ENCODE measurements at places on chromosomes 11 and 22.
A peak's percentile ranks its signal among the peaks of the same experiment; 100 is the strongest.

- peak; percentile 80 for DNase-seq
Observed at GRCh38 chr11:96341211-96342013, 1.6 kb downstream of the MAML2 start.

DNA sequence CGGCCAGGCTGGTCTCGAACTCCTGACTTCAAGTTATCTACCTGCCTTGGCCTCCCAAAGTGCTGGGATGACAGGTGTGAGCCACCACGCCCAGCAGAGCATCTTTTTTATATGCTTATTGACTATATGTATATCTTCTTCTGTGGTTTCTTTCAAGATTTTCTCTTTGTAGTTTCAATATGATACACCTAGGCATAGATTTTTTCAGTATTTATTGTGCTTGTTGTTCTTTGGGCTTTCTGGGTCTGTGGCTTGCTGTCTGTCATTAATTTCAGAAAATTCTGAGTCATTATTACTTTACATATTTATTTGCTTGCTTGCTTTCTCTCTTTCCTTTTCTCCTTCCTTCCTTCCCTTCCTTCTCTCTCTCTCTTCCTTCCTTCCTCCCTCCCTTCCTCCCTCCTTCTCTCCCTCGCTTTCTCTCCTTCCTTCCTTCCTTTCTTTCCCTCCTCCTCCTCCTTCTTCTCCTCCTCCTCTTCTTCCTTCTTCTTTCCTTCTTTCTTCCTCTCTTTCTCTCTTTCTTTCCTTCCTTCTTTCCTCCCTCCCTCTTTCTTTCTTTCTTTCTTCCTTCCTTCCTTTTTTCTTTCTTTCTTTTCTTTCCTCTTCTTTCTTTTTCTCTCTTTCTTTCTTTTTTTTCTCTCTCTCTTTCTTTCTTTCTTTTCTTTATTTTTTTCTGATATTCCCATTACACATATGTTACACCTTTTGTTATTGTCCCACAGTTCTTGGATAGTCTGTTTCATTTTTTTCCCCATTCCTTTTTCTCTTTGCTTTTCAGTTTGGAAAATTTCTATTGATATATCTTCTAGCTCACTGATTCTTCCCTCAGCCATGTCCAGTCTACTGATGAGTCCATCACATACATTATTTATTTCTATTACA is 10.9 kb upstream of the DCHS1 start:
- no peak for DNase-seq

DNA sequence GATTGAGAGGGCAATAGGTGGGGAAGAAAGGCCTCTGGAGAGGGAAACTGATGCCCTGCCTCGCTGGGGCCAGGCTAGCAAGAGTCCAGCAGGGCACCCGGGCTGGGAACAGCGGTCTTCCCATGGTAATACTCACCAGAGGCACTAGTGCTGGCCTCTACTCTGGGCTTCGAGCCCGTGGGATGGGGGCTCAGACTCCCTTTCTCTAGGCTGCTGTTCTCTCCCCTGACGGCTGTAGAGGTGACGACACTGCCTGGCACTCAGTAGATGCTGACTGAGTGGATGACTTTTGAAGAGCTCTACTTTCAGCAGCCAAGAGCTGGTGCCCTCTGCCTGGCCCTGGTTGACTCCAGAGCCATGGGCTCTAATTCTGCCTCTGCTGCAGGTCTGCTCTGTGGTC is 818 bp upstream of the C1QTNF4 start:
- no peak for DNase-seq

DNA sequence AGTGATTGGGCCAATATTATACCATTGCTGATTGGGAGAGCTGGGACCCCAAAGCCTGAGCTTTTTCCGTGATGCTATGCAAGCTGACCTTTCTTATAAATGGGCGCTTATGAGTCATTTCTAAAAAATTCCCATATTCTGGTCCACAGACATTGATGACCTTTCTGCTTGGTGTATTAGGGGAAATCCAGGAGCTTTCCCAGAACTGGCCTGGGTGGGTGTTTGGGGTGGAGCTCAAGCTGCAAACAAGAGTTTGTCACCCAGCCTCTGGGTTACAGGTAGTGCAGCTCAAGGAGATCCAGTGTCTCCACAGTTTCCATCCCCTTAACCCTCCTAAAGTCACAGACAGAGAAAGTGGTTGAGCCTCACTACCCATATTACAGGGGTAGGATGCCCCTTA is 67.7 kb downstream of the CCDC81 start:
- peak; percentile 16 for DNase-seq

GRCh38 chr22:46262449-46263215 is 511 bp downstream of the PKDREJ start:
- DNase-seq: peak; percentile 42

DNA sequence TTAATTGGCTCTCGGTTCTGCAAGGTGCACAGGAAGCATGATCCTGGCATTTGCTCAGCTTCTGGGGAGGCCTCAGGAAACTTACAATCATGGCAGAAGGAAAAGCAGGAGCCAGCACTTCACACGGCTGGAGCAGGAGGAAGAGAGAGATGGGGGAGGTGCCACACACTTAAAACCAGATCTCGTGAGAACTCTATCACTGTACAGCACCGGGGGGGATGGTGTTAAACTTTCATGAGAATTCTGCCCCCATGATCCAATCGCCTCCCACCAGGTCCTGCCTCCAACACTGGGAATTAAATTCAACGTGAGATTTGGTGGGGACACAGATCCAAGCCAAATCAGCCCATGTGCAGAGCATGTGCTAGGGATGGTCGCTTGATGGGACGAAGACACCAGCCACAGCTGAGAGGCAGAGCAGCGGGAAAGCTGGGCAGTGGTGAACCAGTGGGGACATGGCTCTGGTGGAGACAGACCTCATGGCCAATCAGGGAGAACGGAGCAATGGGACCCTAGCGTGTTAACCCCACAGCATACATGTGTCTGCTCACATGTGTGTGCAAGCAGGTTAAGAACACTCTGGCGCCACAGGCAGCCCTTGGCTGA is 6.2 kb downstream of the TANGO2 start:
- no peak for DNase-seq
